ENCODE measurements at places on chromosomes 1 and 21. TPM values are rescaled to one million over a fixed set of nuclear protein-coding genes. Genes with fewer than 3 reads are reported as not detected.
A peak's percentile ranks its signal among the peaks of the same experiment; 100 is the strongest.

DRAXIN gene
- not detected for total RNA-seq

ATG4C gene
- 13.8 TPM for total RNA-seq

GBP1 gene
- 6.0 TPM for total RNA-seq

RGS4 gene
- total RNA-seq = not detected

- no peak for DNase-seq
Observed at GRCh38 chr1:58699011-58699762, 675 bp downstream of the MYSM1 start.

DNA sequence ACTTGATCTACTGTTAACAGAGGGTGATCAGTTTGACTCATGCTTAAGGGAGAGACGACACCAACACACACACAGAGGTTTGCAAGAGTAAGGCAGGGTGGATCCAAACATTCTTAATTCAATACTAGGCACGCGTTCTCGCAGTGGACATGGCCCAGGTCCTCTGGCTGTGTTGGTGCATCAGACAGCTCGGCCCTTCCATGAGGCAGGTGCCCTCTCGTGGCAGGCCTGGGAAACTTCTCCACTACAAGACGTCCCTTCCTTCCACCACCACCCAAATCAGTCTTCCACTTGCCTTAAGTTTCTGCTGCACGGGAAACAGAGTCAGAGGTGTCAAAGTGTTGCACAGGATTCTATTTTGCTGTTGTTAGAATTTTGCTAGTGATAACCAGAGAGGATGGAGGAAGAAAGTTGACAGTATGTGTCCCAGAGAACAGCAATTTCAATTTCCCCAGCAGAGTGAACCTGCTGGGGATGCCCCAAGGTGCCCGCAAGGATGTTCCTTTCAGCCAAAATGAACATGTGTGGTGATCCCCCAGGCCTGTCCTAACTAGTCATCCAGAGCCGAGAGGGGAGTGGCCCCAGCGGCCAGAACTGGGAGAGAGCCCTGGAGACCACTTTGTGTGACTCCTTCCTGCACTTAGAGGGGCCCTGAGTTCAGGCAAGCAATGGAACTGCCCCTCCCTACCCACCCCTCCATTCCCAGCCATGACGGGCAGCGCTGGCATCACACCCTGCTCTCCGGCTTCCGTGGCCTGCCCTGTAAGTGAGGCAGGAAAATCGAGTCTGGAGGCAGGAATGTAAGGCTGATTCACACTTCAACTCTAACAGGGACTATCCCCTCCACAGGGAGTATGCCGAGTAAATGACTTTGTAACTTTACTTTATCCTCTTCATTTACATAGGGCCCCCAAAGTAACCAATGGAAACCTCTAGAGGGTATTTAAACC lies 34.8 kb downstream of the MX1 start:
- DNase-seq = peak; percentile 56

DNA sequence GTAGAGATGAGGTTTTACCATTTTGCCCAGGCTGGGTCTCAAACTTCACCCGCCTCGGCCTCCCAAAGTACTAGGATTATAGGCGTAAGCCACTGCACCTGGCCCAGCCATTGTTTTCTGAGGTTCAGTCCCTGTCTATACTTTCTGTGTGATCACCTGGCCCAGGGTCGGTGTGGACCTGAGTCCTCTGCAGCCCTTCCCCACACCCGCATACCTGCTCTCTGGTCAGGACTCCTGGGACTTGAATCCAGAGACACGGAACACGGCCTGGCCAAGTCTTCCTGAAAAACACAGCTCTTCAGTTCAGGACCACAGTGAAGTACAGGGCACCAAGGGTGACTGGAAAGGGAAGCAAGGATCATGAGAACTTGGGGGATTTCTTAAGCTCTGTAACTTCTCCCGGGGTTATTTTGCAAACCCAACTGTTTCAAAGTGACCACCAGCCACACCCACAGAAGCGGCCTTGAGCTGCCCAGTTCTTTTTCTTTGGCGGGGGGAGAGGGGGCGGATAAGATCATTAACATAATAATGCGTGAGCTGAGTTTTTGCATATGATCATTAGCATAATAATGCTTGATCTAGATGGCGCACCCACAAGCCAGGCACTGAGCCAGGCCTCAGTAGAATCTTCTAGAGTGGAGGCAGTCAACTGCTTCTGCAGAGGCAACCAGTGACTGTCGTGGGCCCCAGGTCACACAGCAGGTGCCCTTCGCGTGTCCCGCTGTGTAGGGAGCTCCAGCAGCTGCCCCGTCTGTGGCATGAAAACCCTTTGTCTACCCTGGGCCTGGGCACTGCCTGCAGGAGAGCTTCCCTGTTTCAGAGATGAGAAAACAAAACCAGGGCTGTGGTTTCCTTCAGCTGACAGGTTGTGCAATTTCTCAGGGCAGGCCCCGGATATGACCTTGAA lies 1.7 kb upstream of the NADK start:
- peak; percentile 69 for DNase-seq

- DNase-seq = no peak
Observed at GRCh38 chr1:184330875-184331274, 56.0 kb upstream of the C1orf21 start.
